ENCODE measurements at places on chromosomes 6 and 20. TPM values are rescaled to one million over a fixed set of nuclear protein-coding genes. Genes with fewer than 3 reads are reported as not detected.

Gene TFAP2C
- total RNA-seq: 6.9 TPM

DNA sequence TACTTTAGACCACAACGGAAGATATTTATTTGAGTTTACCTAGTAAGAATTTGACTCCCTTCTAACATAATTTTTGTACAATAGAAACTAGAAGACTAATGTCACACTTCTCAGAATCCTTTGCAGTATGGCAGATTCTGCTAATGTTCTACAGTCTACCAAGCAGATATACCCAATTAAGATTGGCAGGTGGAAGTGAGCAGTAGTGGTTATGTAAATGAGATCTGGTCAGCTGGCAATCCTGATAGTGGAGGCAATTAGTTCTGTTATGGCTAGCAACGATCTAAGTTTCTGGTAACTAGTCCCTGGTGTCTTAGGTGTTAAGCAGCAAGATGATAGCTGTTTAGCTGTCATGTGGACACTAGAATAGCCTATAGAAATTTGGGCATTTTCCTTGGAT, 101.0 kb downstream of the CENPW start:
- no peak for DNase-seq

DNA sequence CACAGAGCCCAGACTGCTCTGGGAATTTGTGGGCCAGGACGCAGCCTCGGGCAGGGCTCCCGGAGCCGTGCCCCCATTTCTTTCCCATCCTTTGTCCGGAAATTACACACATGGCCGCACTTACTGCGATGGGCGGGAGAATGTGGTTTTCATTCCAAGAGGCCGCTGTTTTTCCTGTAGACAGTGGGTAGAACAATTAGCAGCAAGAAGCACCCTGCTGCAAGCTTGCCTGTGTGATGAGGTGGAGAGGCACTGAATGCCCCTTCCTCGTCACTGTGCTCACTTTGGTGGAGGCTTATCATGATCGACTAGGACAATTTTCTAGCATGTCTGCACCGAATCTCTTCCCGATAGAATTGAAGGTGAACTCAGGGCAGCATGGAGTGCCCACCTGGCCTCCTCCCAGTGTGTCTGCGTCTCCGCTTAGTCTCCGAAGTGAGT, 102.8 kb downstream of the DACT2 start:
- no peak for DNase-seq

DNA sequence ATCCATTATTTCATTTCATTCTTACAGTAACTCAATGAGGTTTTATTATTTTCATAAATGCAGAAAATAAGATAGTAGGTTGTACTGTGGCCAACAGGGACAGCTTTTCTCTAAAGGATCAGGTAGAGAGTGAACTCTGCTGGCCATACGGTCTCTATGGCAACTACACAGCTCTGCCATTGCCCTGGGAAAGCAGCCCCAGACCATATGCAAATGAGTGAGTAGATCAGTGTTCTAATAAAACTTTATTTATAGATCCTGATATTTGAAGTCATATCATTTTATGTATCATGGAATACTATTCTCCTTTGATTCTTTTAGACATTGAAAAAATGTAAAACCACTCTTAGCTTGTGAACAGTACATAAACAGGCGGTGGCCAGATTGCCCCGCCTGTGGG, 192.5 kb upstream of the RREB1 start:
- no peak for DNase-seq

DNA sequence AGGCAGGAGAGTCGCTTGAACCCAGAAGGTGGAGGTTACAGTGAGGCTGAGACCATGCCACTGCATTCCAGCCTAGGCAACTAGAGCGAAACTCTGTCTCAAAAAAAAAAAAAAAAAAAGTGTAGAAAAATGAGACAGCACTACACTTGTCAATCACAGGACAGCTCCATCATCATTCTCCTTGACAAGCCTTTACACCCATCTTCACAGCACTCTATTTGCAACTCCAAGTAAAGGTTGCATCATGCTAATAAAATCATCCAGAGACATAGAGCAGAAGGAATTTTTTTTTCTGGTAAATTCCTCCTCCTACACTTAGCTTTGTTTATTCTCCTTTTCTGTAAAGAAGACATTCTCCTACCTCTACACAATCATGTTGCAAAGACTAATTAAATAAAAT, 791.0 kb upstream of the HS3ST5 start:
- DNase-seq: no peak

Gene USP49
- 17.5 TPM for total RNA-seq

Gene SLC35B3
- total RNA-seq: 34.6 TPM

- no peak for DNase-seq
Measured at GRCh38 chr20:18003897-18004296, 35.1 kb downstream of the MGME1 start.

Gene ZSCAN23
- total RNA-seq: 6.8 TPM

- no peak for DNase-seq
Measured at GRCh38 chr20:49797344-49797615, 15.3 kb upstream of the SLC9A8 start.

- peak; percentile 10 for DNase-seq
Measured at GRCh38 chr6:166904101-166904746, 52.1 kb downstream of the RNASET2 start.

Gene CST5
- total RNA-seq: not detected

- DNase-seq: no peak
Measured at GRCh38 chr6:52041134-52041533, 46.3 kb downstream of the PKHD1 start.

DNA sequence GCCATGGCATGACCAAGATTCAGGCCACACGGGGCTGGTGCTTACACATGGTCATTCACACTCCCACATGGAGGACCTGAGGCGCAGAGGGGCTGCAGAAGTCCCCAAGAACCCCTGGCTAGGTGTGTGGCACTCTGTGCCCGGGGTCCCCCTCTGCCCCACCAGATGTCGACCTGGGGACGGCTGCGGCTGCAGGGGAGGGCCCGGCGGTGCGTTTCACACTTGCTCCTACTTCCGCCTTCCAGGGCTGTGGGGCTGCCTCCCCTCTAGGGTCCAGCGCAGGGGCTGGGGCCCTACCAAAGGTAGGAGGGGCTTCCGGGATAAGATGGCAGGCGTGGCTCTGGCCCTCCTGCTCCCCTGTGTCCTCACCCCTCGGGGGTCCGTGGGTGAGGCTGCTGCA, 81.1 kb upstream of the SLCO4A1 start:
- no peak for DNase-seq

GRCh38 chr6:101663100-101663499, 269.6 kb downstream of the GRIK2 start:
- no peak for DNase-seq

Gene TMEM151B
- not detected for total RNA-seq

DNA sequence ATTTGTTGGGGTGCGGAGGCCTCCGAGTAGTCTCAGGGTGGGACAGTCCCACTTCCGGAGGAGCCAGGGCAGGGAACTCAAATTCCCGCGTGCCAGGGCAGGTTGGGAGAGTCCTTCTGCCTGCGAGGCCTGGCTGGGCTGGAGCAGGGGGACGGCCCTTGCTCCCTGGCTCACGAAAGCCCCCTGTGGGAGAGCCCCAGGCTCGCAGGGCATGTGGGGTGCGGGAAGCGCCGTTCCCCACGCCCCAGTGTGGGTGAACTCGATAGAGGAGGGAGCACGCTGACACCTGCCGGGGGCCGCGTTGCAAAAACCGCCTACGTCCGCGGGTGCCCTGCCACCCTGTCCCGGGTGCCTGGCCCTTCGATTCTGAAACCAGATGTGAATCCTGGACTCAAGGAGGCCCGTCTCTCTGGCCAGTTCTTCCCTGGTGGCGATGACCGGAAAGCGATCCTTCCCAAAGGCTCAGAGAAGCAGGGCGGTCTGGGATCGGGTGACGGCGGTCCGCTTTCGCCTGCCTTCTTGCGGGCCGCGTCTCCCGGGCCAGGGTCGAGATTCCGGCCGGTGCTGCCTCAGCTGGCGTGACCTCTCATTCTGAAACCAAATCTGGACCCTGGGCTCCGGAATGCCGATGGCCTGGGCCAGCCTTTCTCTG, 1846.5 kb upstream of the DEFB115 start:
- no peak for DNase-seq

Gene HLA-DPA1
- 15.4 TPM for total RNA-seq

- DNase-seq: no peak
Measured at GRCh38 chr6:151524059-151524458, 30.2 kb downstream of the CCDC170 start.

Gene RAE1
- total RNA-seq: 17.5 TPM

Gene EDN3
- total RNA-seq: 30.9 TPM

- DNase-seq: no peak
Measured at GRCh38 chr6:20709451-20709850, 175.2 kb downstream of the CDKAL1 start.

DNA sequence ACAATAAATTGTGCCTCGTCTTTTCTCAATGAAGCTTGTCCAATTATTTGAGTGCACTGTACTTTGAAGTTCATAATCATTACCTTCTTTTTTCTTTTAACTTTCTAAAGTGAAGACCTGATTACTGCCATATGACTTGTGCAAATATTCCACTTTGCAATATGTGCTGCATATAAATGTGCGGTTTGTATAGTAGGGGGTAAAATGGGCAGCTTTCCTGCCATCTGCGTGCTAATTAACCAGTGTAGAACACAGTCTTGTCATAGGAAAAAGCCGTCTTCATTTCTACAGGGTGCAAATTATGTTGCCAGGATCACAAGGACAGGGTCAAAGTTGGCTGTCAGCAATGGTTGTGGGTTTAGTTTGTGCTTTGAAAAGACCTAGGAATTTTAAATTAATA, 397.0 kb downstream of the NKAIN2 start:
- DNase-seq: no peak

DNA sequence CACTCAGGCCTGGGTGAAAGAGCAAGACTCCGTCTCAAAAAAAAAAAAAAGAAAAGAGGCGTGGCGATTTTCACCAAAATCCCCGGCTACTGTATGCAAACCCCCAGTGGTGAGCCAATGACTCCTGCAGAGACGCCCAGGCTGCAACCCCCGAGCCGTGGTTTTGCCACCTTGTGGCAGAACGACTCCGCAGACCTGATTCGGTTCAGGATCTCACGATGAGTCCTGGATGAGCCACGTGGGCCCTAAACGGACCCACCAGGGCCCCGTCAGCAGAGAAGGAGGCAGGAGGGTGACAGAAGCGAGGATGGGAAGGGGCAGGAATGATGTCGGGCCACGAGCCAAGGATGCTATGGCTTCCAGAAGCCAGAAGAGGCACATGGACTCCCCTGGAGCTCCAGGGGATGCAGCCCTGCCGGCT, 42.5 kb downstream of the SLC2A4RG start:
- DNase-seq: no peak

Gene PRICKLE4
- total RNA-seq: 13.7 TPM

Gene OR2B6
- total RNA-seq: not detected

Gene CFB
- 36.7 TPM for total RNA-seq

Gene ADGRF1
- 16.9 TPM for total RNA-seq

Gene ADGRF4
- not detected for total RNA-seq

GRCh38 chr20:11277858-11278257, 604.1 kb upstream of the JAG1 start:
- no peak for DNase-seq

Gene PRR3
- 7.4 TPM for total RNA-seq

GRCh38 chr6:16473184-16473907, 235.0 kb downstream of the GMPR start:
- no peak for DNase-seq

Gene AP5S1
- 16.0 TPM for total RNA-seq

- peak; percentile 95 for DNase-seq
Measured at GRCh38 chr20:40689100-40689942, at the start of gene MAFB. Gene MAFB (minus strand): TSS chr20:40689236. CDS start chr20:40688850, 386 bp downstream.
